Activated CD4-positive, alpha-beta T cell treated with anti-CD3 and anti-CD28 coated beads, Interleukin-2, amount 50 U/mL, for 24 hours (primary cell): ENCODE measurements at places on chromosomes 3 and 15.
A peak's percentile ranks its signal among the peaks of the same experiment; 100 is the strongest.

DNA sequence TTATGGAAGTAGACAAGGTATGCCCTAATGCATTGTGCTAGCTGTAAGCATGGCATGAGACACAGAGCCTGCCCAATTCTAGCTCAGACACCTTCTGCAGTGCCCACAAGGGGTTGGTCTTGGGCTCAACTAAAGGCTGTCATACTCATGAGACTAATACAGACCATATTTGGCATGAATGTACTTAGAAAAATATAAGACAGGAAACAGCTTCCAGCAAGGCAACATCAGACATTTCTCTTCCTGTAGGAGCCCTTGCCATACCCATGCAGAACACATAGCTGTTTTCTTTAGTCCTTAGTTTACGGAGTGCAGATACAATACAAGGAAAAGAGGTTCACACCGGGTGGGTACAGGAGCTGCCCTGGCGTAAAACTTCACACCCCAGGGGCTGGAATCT is 30.5 kb upstream of the NR1I2 start:
- no peak for DNase-seq

GRCh38 chr3:159804726-159805410 is 183.8 kb upstream of the IL12A start:
- DNase-seq, result peak; percentile 17

DNA sequence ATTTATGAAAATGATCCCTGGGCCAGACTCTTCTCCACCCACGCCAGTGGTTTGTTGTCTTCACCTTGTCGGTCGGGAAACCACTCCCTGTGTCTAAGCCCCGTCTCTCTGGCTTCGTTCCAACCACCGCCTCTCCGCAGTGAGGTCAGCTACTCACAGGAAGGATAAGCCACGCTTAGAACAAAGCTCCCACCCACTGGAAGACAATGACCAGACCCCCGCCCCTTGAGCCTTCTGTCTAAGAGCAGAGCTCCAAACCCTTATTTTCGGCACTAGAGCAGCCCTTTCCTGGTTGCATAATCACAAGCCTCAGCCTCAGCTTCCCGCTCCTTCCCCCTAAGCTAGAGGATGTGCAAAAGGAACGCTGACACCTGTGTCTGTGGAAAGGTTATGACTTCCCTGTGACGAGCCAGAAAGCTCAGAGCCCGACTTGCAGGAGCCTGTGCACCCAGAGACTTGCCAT is 114.9 kb upstream of the MEF2A start:
- DNase-seq, result peak; percentile 28

- DNase-seq, result no peak
These were observed 189.7 kb downstream of the MEX3B start for GRCh38 chr15:81856001-81856633.

GRCh38 chr3:142725357-142725739 is 1.5 kb downstream of the TRPC1 start:
- no peak for DNase-seq

DNA sequence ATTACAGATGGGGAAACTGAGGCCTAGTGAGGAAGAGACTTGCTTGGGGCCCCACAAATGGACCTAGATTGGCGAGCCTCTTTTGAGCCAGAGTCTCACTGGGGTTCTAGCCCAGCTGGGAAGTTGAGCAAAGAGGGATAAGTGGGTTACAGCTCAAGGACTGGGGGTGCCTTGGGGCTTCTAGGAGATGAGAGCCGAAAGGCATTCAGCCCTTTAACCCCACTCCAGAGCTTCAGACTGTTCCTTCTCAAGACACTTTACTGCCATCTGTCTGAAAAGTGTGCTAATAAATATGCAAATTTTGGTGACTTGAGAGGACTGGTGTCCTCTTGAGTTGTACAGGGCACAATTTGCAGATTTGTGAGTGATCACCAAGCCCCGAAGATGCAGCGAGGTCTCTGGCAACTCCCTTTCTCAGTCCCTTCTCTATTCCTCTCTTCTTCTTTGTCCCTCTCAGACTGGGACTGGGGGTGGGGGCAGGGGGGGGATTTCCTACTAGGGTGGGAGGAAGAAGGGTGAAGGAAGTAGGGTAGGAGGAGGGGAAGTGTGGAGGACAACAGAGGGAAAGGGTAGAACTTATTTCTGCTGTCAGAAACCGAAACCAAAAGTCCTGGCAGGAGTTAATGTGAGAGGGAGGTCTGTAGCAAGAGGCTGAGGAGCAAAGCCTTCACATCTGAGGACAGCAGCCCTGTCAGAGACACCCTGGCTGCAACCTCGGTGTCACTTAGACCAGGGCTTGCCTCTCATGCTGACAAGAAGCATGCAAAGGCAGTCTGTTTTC is 16.2 kb upstream of the ANKDD1A start:
- peak; percentile 37 for DNase-seq

DNA sequence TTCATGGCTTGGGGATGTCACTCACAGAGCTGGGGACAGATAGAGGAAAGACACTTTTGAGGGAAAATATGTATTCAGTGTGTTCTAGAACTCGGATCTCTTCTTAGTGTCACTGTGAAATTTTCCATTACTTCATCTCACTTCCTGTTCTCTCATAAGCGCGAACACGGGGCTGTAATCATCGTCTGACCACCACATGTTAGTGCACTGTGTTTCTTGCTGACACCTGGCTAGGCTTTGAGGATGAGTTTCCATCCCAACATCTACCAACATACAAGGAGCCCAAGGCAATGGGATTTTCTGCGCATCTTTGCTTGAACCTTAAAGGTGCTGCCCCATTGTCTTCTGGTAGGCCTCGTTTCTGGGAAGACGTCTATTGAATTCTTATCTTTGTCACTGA is 84.0 kb downstream of the LIPC start:
- peak; percentile 10 for DNase-seq

DNA sequence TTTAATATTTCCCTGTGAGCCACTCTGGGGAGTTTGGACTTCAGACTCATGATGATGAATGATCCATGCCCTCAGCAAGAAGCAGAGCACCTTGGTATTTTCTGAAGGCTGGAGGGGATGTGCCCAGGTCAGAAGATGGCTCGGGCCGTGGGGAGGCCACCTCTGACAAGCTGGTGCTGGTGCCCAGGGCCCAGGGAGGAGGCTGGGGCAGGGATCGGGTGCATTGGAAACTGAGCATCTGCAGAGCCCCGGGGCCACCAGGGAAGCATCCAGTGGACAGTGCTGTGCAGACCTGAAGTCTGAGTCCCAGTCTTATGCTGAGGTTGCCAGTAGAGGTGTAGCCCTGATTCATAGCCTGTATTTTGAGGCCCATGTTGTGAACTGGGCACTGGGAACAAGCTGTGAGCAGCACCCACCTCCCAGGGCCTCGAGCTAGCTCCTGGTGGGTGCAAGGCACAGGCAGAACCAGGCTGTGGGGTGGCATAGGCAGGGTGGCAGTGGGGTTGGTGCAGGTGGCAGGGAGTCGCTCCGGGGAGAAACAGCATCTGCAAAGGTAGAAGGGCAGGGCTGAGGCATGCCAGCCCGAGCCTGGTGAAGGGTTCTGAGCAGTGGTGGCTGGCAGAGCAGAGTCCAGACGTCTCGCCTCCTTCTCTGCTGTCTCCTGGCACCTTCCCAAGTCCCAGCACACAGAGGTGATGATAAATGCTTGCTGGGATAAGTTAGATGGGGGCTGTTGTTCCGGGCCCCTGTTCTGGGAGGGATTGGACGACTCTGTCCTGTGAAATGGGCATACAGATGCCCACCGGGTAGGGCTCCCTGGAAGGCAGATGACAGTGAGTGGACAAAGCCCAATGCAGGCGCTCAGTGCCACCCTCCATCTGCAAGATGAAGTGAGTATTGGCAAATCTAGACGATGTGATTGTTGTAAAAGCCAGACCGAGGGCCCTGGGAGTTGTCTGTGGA is 10.6 kb downstream of the DNAJB8 start:
- no peak for DNase-seq

DNA sequence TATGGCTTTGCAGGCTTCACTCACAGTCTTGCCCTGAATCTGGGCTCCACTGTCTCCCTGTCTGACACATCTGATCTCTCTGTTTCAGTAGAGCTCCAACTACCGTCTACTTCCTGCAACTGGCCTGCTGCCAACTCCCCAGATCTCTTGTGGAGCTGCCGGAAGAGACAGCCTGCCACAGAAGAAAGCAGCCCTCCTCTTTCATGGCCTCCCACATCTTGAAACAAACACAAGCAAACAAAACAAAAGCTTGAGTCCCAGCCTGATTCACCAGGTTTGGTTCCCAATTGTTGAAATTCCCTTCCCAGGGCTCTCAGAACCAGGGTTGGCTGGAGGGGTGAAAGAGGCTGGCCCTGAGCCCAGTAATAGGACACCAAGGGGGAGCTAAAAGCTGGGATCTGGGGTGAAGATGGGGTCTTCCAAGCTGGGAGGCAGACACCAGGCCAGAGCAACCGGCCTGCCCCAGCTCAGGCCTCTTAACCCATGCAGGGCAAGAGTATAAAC is 55.3 kb upstream of the CA12 start:
- DNase-seq, result peak; percentile 66

- DNase-seq, result no peak
These were observed 77.3 kb downstream of the APBA2 start for GRCh38 chr15:28962851-28963710.

GRCh38 chr3:129121016-129121791 is 400 bp downstream of the RAB43 start:
- DNase-seq, result no peak

DNA sequence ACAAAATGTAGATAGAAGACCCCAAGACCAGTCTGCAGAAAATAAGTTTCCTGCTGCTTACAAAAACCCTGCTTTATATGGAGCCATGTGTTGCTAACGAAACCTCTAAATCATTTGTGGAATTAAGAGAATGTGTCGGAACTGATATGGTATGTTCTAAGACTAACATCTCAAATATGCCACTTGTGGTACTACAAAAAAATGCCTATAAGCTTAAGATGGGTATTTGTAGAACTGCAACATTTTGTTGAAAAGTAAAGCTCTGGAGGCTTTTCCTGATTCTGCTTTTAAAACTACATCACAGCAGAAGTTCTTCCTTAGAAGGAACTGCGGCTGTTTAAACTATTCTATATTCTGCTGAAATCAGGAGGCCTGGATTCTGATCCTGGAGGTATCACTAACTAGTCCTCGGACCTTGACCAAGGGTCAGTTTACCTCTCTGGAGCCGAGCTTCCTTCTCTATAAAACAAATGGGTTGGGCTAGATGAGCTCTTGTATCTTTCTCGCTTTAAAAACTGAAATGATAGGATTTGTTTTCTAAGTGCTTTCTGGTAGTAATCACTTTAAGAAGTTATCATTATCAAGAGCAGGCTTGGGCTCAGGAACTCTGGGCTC is 74.9 kb downstream of the RAD18 start:
- DNase-seq, result no peak
